ENCODE measurements at places on chromosomes 6 and 20.

- no peak for DNase-seq
Observed at GRCh38 chr6:28769626-28770402, 154.0 kb downstream of the TRIM27 start.

DNA sequence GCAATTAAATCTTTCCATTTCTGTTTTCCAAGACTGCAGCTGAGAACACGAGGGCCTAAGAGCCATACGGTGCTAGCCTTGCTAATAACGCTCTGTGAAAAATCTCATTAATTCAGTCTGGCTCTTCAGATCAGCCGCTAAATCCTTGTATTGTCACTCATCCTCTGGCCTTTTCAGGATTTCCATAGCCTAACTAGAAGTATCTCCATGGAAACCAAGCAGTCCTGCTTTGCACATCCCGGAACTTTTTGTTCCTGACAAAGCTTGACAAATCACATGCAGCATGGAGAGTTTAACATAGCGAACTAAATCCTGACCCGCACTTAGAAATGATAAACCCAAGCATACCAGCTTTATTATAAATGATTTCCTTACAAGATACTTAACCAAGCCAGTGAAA is 383.7 kb downstream of the CD83 start:
- DNase-seq: no peak

- no peak for DNase-seq
Observed at GRCh38 chr6:112348891-112349635, 1.9 kb downstream of the RFPL4B start.

DNA sequence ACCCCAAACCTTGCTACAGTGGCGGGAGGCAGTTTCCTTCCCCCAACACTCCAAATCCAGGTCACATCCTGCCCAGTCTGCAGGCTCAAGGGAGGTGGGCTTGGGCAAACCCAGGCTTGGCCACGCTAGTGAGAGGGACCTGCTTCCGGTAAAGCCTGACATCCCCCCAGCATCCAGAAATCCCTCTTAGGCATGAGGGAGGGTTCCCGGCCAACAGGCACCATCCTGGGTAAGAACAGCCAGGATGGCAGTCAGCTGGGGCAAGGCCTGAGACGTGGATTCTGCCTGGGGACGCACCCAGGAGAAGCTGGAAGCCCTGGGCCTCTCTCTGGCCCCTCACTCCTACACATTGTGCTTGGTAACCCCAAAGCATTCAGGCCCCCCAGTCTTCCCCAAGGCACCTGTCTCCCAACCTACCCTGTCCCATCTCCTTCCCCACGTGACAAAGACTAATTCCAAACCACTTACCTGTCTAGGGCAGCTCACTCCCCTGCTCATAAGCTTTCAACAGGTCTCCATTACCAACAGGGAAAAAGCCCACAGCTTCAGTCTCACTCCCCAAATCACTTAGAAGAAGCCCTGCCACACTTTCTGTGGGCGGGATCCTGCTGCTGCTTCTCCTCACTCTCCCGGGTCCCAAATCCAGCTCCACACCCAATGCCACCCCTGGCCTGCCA is 2.1 kb downstream of the C20orf144 start:
- no peak for DNase-seq

GRCh38 chr6:137136065-137136464 is 37.4 kb downstream of the IL22RA2 start:
- DNase-seq: no peak

- DNase-seq: no peak
Observed at GRCh38 chr6:34090529-34090928, 55.4 kb downstream of the GRM4 start.

All from LNCaP clone FGC (cell line).